Smooth muscle cell of the pulmonary artery (primary cell): ENCODE measurements at places on chromosomes 5 and 9. TPM values are rescaled to one million over a fixed set of nuclear protein-coding genes. Genes with fewer than 3 reads are reported as not detected.

The LRRTM2 gene
- 0.46 and 0.63 TPM in 2 replicates for total RNA-seq

The SHOC1 gene
- under 0.01 TPM in 1 of 2 replicates, not detected in the other for total RNA-seq

The ZNF483 gene
- total RNA-seq: 1.1 and 1.6 TPM in 2 replicates

The SLC45A2 gene
- total RNA-seq: 0.17 and 0.20 TPM in 2 replicates

The PRR16 gene
- 7.7 and 8.5 TPM in 2 replicates for total RNA-seq

The PCAT7 gene
- total RNA-seq: not detected in 2 replicates
